ENCODE measurements at places on chromosomes 6 and 20.

DNA sequence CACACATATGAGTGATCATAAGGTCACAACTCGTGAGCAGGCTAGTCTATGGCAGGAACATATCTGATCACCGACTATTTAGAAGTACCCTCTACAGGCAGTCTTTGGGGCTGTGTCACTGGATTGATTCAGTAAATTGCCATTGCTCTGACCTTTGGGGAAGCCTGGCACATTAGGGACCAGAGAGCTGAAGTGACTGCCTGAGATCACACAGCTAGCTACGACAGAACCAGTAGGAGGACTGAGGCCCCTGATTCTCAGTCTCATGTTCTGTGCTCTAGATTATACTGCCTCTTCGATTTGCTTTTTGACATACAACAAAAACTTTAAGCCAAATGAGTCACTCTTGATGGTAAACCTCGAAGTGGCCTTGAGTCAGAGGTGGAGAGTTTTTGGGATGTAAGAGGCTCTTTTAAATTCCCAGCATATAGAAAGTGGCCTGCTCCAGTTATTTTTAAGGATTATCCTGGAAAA lies 247.5 kb upstream of the SUPT3H start:
- DNase-seq = no peak

- no peak for DNase-seq
Observed at GRCh38 chr20:53811577-53811976, 217.9 kb upstream of the ZNF217 start.

- no peak for DNase-seq
Observed at GRCh38 chr6:111580826-111581505, 24.7 kb downstream of the TRAF3IP2 start.

GRCh38 chr20:16459019-16459700 lies 114.1 kb downstream of the KIF16B start:
- DNase-seq = no peak

GRCh38 chr6:13987400-13987865 lies 62.7 kb downstream of the RNF182 start:
- DNase-seq = no peak

DNA sequence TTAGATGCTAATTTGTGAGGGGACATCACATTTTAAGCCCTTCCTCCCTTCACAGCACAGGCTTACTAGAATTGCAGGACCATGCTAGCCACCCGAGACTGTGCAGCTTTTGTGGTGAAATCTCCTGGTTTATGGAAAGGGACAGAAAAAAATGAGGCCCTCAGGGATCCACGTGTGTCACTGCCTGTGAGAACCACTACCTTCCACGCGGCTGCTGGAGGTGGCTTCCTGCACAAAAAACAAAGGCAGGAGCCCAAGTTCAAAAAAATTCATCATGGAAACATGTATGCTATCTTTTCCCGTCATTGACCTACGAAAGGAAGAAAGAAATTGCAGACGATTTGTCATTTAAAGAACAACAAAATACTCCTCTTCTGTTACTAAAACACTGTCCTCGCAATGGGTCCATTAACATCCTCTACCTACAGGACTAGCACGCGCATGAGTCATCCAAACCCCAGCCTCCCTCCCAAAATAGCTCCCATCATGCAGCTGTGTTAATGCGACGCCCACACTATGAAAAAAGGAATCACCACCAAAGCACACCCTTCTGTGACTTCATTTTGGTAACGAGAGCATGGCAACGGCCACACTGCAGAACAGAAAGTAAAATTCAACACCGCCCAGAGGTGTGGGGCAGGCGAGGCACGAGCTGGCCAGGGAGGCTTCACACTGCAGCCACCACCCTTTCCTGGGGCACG lies 45.7 kb downstream of the RAMACL start:
- DNase-seq = no peak

GRCh38 chr20:21074605-21075336 lies 31.4 kb downstream of the LINC00237 start:
- DNase-seq = no peak

GRCh38 chr6:7910298-7910653 lies 312 bp downstream of the TXNDC5 start:
- DNase-seq = no peak

DNA sequence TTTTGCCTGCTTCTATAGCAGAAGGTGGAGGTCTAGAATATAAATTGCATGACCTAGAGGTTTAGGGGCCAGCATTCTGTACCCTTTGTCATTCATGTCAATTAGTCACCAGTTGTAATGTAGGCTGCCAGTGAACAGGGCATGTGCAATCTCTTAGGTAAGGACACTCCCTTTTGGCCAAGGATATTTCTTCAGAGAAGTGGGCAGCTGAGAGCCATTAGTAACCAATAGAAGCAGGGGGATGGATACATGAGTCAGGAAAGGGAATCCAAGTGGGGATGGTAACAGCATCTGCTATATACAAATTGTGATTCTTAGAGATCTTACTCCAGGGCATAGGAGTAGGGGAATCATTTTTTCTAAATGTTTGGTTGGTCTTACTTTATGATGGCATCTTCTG lies 494.2 kb upstream of the JAG1 start:
- DNase-seq = no peak

- DNase-seq = no peak
Observed at GRCh38 chr6:114276783-114277182, 66.0 kb downstream of the HS3ST5 start.

DNA sequence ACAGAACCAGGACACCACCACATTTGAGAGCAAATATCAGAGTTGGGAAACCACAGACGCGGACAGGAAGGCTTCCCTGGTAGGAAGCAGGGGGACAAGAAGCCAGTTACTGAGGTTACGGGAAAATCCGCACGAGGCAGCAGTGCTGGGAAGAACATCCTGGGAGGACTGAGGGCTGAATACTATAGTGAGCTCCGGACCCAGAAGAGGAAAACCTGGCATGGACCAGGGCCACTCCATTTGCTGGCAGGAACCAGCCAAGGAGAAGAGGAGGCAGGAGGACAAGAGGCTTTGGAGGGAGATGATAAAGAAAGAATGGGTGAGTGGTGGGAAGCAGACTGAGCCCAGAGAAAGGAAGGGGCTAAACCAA lies 6.1 kb upstream of the DSN1 start:
- DNase-seq = no peak

GRCh38 chr20:45792317-45793118 lies 764 bp downstream of the DNTTIP1 start:
- no peak for DNase-seq

GRCh38 chr6:95294043-95294442 lies 283.3 kb upstream of the MANEA start:
- DNase-seq = no peak

GRCh38 chr20:63006540-63007359 lies at the start of gene BHLHE23:
BHLHE23 (minus strand) TSS chr20:63006964; CDS start chr20:63006774, 190 bp downstream.
- DNase-seq = no peak

GRCh38 chr6:160895562-160895961 lies 96.0 kb upstream of the MAP3K4 start:
- DNase-seq = no peak

DNA sequence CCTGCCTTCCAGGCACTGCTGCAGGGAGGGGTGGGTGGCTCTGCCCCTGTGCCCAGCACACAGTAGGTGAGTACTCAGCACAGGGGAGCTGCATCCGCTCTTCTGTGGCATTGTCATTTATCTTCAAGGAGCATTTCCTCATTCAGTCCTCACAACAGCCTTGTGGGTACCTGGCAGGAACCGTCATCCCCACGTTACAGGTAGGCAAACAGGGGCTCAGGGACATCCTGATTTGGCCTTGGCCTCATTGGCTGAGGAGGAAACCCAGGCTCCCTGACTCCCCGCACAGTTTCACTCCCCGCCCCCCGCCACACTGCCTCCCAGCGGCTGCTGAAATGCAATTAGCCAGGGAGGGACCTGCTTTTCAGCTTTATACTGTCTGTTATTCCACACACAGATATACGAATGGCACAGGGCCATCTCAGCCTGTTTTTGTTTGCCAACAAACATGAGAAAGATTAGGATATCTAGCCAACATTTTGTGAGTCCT lies 24.2 kb upstream of the PNPLA1 start:
- no peak for DNase-seq

DNA sequence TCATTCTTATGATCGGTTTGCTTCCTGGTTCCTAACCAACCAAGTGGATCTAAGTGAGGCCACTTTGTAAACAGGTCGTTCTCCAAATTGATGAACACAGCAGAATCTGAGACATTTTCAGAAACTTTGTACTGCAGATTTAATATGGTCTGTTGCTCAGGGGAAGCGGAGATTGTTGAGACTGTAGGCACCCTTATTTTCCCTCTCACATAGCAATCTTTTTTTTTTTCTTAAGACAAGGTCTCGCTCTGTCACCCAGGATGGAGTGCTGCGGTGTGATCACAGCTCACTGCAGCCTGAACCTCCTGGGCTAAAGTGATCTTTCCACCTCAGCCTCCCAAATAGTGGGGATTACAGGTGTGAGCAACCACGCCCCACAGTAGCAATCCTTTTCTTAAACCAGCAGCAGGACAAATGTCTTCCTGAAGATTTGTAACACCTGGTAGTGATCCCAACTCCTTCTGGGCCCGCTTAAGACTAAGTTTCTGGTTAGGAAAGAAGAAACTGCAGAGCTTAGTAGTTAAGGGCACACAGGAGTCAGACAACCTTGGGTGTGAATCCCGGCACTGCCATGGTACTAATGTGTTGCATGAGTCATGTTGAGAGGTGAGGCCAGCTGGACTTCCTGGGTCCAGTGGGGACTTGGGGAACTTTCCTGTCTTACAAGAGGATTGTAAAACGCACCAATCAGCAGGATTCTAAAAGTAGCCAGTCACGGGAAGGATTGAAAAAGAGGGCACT lies 48.4 kb upstream of the EZR start:
- DNase-seq = no peak

DNA sequence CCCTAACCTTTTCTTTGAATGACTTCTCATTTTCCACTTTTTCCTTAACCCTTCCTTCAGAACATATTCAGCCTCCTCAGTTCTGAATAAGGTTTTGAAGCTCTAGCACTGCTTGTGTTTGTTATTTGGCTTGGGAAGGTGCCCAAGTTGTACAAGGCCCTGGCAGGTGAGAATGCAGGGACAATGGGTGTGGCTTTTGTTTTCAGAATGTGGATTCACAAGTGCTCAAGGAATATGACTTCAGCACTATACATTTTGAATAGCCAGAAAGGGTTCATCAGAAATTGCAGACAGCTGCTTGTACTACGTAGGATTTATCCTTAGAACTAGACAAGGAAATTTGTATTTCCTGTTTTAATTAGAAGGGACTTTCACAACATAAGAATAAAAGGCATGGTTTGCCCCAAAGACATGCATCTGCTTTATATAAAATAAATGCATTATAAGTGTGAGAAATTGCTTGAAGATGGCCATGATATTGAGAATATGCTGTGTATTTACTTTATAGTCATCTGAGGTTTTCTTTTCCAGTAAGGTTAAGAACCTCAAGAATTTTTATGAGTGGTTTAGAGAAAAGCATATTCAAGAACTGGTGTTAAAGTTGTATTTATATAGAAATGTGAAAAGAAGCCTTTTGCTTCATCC lies 29.3 kb upstream of the PRDM1 start:
- DNase-seq = no peak

DNA sequence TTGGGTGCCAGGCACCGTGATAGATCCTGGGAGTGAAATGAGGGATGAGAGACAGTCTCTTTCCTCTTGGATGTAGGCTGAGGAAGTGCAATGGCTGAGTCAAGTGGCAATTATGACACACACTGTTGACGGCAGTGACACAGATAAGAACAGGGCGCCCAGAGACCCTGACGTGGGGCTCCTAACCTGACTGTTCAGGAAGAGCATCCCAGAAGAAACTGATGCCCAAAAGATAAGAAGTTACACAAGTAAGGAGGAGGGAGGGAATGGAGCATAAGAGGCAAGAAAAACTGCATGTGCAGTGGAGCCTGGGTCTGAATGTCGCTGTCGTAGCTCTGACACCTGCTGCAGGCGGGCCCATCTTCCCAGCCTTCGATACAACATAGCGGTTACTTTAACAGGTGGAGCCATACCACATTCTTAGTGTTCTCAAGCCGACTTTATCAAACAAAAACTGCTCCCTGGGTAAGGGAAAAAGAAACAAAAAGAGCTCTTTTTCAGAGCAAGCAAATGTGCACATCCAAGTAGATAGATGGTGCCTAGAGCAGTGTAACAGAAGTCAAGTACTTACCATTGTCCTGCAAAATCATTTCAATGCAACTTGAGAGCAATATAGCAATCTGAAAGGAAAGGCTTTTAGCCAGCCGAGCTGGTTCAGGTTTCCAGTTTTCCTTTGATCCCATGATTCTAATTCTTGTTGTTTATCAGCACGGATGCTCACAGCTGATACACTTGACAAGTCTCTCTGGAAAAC lies 463.9 kb upstream of the JARID2 start:
- DNase-seq = no peak

- DNase-seq = no peak
Observed at GRCh38 chr20:3239867-3240775, 1.1 kb upstream of the SLC4A11 start.

GRCh38 chr6:38432079-38432478 lies 207.7 kb downstream of the BTBD9 start:
- no peak for DNase-seq

- DNase-seq = no peak
Observed at GRCh38 chr6:131937703-131938631, 13.2 kb downstream of the CCN2 start.

DNA sequence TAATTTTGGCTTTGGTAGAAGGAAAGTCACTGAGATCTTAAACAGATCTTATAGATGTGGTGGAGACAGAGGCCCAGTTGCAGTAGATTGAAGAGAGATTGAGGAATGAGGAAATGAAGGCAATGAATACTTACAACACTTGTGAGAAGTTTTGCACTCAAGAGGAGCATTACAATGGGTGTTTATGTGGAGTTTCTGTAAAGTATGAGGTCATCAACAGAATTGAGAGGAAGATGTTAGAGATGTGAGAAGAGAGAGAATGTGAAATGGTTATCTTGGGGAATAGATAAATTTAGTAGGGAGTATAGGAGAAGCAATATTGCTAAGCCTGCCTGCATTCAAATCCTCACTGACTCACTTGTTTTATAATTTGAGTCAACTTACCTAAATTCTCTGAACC lies 83.4 kb downstream of the GFRAL start:
- no peak for DNase-seq

- no peak for DNase-seq
Observed at GRCh38 chr6:163646133-163646532, 231.6 kb downstream of the QKI start.

- no peak for DNase-seq
Observed at GRCh38 chr6:49978332-49979226, 9.2 kb upstream of the DEFB113 start.
